ENCODE measurements at places on chromosomes 7 and 10.

- DNase-seq = no peak
These were observed 75.8 kb downstream of the C1GALT1 start for GRCh38 chr7:7257899-7258692.

DNA sequence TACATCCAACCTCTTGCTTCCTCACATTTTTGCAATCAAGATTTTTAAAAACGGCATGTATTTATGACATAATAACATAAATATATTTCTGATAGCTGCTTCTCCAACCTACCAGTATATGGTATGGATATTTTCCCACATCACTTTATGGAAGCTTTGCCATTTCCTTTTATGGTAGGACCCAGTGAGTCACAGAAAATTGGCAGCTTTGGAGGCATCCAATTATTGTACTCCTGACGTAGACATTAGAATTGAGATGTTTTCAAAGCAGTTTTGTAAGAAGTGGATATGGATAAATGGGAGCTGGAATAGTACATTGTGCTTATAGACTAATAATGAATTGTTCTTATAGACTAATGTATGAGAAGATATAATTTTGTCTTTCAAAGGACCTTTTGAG is 23.8 kb upstream of the BICC1 start:
- no peak for DNase-seq

GRCh38 chr7:91156316-91157185 is 107.7 kb upstream of the FZD1 start:
- no peak for DNase-seq

DNA sequence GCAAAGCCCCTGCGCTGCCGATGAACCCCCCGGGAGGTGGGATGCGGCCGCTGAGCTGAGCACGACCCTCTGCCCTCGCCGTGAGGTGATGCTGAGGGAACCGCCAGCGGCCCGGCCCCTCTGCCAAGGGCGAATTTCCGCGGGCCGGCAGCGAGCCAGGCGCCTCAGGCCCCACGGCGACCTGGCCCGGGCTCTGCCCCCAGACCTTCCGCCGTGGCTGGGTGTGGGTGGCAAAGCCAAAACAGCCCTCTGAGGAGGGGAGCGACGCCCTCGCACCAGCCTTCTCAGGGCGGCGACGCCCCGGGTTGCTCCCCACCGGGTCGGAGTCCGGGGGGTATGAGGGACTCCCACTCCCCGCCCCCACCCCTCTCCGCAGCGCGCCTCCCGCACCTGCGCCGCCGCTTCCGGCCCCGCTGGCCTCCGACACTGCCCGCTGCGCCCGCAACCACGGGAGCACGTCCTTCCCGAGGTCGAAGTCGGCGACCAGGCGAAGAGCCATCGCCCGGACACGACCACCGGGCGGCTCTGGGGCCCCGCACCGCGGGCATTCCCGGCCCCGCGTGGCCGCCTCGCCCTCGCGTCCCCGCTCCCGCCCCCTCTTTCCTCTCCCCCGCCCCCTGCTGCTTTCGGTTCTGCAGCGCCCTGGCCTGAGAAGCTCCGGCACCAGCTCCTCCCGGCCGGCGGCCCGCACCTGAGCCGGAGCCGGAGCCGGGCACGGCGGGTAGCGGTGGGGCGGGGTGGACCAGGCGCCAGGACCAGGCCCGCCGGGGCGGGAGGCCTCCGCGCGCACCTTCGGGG is at the start of gene GSAP:
TSS of gene GSAP (minus strand) at position 527 of the 798 bp plus-strand sequence. CDS start at position 499, 28 bp downstream.
- no peak for DNase-seq

- DNase-seq = no peak
These were observed 196.8 kb downstream of the TAX1BP1 start for GRCh38 chr7:27936768-27937102.

- DNase-seq = no peak
These were observed 95.3 kb downstream of the HDAC9 start for GRCh38 chr7:18590744-18591340.

DNA sequence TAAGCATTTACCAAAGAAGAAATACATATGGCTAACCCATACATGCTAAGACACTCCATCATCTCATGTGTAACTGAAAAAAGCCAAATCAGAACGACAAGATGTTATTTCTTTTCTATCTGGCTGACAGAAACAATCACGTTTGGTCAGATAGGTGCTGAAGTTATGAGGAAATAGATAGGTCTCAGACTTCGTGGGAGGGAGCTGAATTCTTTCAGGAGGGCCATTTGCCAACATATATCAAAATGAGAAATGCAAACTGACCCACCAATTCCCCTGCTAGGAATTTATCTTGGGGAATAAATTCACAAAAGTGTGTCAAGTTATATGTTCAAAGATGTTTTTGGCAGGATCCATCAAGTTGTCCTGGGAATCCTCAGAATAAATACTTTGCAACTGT is 32.6 kb downstream of the SH3PXD2A start:
- DNase-seq = no peak

- DNase-seq = no peak
These were observed 231.9 kb upstream of the PPP1R3A start for GRCh38 chr7:114150689-114151088.

GRCh38 chr10:17454161-17455014 is at the start of gene ST8SIA6:
Gene ST8SIA6 (minus strand): TSS chr10:17454595. CDS start chr10:17454255, 340 bp downstream.
- DNase-seq = no peak

DNA sequence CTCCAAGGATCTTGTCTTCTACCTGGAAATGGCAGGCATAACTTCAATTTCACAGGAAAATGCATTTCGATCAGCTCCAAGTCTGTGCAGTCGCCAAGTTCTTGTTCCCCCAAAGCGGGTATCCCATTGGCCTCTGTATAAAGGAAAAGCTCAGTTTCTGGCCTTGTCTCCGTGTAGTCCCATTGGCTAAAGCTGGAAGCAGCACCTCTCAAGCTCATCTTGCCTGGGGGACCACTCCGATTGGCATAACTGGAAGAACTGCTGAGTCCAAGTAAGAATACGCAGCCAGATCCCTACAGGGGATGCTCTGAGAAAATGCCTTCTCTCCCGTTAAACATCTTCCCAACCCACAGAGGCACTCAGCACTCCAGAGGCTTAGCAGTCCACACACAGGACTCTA is 205.2 kb downstream of the GFRA1 start:
- no peak for DNase-seq

GRCh38 chr7:11221984-11222383 is 248.3 kb downstream of the PHF14 start:
- DNase-seq = no peak

- DNase-seq = no peak
These were observed 13.9 kb downstream of the CREB3L2 start for GRCh38 chr7:137987968-137988367.

GRCh38 chr7:92598310-92598981 is 8.3 kb upstream of the FAM133B start:
- no peak for DNase-seq

DNA sequence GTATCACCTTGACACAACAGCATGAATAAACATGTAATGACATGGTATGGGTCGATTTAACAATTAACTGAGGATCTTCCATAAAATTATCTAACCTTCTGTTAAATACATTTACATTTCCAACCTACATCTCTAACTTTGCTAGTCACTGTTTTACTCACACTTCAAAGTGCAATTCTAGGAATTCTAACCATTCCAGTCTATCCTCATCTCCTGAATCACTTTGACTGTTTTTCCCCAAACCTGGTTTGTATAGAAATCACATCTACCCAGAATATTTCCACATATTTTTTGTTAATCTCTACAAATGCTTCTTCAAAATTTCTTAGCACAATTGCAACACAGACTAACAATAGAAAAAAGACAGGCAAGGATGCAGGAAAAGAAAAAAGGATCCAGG is 6.2 kb downstream of the ABI1 start:
- DNase-seq = no peak

GRCh38 chr10:4622384-4622783 is 203.6 kb upstream of the AKR1E2 start:
- DNase-seq = no peak

DNA sequence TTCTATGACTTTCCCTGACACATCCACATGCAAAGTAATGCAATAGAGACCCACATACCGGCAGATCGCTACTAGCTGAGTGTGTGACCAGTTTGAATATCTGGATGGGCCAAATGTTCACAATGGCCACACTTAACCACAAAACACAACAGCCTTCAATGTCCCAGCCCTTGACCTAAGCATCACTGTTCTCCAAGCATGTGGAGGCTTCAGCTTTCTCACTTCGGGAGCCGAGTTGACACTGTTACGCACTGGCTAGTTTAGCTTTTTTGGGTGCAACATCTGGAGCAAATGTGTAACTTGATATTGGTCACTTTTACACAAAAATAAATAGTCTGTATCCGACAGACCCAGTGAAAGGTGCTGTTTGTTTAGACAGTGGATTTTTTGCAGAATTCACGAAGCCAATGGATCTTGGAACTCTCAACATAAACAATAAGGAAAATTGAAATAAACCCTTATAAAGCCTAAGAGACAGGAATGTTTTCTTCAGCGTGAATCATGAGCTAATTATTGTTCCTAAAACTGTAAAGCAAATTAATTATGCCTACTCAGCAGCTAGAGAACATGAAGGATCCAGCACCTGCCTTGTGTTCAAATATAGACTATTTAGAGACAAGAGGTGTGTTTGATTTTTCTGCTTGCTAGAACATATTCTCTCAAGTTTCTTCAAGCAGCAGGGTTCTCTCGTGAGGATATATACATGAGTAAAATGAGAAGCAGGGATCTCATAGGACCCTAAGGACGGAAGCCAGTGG is 117.6 kb upstream of the JCAD start:
- DNase-seq = no peak

GRCh38 chr10:65355141-65355680 is 1570.6 kb upstream of the LRRTM3 start:
- DNase-seq = no peak

GRCh38 chr7:123075838-123076467 is 80.5 kb upstream of the TAS2R16 start:
- no peak for DNase-seq

- DNase-seq = no peak
These were observed 486 bp downstream of the CACNA2D1 start for GRCh38 chr7:82443036-82443546.

DNA sequence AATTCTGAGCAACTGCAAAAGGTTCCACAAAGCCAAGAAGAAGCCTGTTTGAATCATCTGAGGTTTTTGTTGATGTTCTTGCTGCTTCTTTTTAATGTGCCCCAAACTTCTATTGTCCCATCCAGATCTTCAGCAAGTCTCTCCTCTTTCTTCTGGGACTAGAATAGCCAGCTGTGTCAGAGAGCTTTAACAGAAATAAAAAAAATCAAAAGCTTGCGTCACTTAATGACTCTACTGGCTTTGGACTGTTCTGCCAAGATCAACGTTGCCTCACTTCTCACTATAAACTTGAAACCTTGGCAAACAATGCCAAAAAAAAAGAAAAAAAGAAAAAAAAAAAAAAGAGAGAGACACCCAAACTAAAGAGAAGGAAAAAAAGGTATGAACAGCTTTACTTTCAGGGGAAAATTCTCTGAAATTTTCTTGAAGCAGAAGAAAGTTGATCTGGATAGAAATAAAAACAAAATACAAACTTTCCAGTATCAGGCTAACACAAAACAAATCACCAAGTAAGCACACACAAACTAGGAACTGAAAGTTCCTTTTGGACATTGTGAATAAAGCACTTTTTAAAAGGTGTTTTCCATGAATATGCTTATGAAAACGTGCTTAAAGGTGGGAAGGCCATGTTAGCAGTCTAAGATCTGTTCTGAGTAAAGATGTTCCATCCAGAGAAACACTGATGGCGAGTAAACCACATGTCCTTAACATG is 14.8 kb downstream of the USP54 start:
- DNase-seq = no peak

DNA sequence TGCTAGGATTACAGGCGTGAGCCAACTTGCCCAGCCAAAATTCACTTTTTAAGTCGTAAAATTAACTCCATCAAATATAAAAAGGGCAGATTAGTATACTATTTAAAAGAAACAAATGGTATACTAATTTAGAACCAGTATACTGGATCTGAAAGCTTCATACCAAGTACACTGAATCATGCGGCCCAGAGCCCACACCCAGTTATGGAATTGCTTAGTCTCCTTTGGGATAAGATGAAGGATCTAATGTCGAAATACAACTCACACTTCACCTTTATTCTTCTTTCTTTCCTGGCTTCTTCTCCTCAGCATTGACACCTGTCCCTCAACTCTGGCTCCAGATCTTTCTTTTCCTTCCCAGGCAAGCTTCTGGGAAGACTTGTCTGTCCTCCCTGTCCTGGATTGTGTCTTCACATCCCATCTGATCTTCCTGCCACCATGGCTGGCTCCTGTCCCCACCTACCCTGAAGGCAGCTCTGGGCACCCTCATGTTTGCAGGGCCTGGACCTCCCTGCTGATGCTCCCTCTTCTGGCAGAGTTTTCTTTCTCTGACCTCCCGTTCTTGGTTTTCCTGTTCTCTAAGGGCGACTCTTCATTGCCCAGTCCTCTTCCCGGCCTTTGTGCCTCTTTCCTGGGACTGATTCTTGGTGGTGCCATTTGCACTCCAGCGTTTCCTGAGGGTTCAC is 57.8 kb upstream of the CTBP2 start:
- no peak for DNase-seq

- DNase-seq = no peak
These were observed 7.9 kb upstream of the MYL7 start for GRCh38 chr7:44148961-44149536.

Data from SHP77 treated with DMSO at 0.1 percent for 48 hours (cell line).